ENCODE measurements at places on chromosomes 16 and 17.

- peak; percentile 66 for DNase-seq
Measured at GRCh38 chr17:74862108-74862901, 2.6 kb upstream of the GRIN2C start.

DNA sequence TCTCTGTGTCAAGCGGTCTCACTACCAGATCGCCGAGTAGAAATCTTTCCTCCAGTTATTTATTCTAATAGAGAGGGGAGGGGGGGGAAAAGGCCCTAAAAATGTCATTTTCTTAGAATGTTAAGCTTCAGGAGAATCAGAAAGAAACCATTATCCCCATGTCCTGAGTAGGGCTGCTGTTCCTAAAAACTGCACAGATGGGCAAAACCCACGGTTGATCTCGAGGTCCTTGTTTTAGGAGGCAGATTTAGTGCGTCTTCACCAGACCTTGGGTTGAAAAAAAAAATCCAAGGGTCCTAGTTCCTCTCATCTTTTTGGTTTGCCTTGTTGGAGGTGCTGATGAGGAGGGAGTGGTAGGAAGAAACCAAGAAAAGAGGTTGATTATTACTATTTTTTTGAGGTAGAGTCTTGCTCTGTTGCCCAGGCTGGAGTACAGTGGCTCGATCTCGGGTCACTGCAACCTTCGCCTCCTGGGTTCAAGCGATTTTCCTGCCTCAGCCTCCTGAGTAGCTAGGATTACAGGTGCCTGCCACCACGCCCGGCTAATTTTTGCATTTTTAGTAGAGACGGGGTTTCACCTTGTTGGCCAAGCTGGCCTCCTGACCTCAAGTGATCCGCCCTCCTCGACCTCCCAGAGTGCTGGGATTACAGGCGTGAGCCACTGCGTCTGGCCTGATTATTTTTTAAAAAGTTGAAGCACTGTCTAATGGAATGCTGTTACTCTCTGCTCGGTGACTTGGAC lies 1.4 kb downstream of the CBFB start:
- no peak for DNase-seq

DNA sequence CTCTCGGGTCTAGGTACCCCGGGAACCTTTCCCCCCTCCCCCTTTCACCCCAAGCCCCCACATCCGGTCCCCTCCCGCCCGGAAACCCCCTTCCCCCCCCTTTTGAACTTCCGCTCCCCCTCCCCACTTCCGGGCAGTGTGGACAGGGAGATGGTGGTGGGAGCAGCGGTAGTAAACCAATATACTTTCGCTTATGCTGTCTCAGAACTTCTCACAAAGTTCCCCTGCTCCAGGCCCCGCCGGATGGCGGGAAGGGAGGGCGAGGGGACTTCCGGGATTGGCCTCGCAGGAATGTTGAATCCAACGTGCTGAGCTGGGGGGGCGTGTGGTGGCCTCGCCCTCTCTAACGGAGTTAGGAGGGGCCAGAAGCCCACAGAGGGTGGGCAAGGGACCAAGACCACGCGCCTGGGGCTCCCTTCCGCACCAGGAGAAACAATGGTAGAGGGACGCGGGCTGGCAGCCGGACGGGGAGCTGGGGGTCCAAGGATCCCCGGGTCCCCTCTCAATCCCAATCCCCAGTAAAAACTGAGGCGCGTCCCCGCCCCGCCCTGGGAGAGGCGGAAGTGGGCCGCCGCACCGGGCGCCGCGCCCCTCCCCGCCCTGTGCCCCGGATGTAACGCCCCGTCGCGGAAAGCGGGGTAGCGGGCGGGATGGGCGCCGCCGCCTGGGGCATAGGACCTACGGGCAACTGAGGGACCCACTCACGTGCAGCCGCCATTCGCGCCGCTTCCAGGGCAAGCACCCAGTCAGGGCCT lies 742 bp downstream of the PFN1 start:
- DNase-seq: peak; percentile 48

DNA sequence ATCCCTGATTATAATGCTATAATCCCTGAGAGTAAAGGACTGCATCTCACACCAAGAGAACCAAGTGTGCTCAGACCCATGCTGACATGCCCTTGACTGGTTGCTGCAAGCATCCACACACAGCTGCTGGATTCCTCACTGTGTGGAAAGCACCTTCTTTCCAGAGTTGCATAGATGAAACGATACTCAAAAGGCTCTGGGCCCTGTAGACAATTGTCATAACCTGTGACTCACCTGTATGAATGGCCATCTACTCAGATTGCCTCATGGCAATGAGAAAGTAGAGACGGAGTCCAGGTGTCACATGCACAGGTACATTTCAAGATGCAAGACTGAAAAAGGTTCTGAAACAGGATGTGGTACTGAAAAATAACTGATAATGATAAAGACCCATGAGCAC lies 58.1 kb downstream of the MPHOSPH6 start:
- DNase-seq: no peak

DNA sequence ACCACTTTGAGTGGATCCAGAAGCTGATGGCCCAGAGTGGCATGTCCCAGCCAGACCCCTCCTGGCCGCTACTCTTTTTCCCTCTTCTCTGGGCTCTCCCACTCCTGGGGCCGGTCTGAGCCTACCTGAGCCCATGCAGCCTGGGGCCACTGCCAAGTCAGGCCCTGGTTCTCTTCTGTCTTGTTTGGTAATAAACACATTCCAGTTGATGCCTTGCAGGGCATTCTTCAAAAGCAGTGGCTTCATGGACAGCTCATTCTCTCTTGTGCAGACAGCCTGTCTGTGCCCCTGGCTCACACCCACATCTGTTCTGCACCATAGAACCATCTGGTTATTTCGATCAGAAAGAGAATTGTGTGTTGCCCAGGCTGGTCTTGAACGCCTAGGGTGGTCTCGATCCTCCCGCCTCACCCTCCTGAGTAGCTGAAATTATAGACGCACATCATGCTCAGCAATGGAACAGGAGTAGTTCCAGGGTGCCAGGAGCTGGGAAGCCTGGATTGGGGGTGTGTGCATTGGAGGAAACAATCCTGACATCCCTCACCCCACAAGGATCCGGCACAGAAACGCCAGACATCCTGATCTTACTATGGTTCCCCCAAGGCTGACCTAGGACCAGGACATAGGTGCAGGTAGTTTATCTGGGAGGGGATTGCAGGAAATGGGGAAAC lies 4.6 kb downstream of the PRSS21 start:
- DNase-seq: no peak

DNA sequence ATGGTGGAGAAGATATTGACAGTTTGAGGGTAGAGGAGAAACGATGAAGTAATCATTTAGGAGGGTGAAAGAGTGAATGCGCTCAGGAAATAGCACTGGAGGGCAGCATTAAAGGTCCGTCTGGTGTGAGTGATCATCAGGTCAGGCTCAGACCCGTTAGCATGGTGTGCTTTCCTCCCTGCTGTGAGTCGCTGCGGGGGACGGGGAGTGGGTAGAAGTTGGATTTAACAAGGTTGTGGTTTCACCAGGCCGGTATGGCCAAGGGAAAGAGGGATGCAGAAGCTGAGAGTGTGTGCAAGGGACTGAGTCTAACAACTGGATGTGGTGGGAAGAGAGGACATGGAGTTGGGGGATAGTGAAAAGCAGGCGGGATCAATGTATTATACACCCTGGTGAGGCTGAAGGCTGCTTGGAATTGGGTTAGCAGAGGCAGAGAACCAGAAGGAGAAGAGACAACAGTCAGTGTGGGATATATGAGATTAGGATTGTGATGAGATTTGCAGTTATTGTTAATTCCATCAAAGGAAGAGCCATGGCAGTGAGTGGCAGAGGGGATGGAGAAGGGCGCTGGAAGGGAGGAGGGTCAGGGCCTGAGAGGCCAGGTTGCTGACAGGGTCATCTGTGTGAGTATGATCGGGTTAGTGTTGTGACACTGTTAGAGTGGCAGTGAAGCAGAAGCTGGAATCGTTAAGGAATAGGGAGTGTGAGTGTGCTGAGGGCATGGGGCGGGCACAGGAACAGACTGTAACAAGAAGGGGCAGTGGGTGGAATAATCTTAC lies 59.0 kb upstream of the TBX2 start:
- no peak for DNase-seq

- DNase-seq: no peak
Measured at GRCh38 chr17:7328840-7329373, at the start of gene NEURL4. TSS of gene NEURL4 (minus strand) at chr17:7329335. CDS start at chr17:7329312, 23 bp downstream.

GRCh38 chr17:48107137-48108055 lies at the start of gene SNX11:
TSS of gene SNX11 (plus strand) at chr17:48107766. CDS start at chr17:48112044, 4,278 bp downstream.
- peak; percentile 90 for DNase-seq

GRCh38 chr16:23119570-23119969 lies 29.7 kb downstream of the USP31 start:
- DNase-seq: no peak

GRCh38 chr17:38958326-38958725 lies 8.9 kb downstream of the FBXO47 start:
- DNase-seq: no peak

DNA sequence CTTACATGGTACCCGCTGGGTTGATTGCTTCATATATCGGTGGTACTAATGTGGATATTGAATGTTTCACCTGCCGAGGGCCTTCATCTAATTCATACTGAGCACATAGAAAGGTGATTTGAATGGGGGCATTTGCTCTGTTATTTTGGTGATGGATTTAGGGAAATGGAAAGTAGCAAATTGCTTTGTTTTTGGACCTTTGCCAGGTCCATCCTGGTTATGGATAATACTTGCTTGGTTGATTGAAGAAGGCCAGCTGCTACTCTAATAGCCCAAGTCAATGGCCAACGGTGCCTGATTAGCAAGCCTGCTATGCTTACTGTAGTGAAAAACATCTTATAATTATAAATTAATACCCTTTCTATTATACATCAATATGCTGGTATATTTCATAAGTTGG lies 253.6 kb downstream of the CDH13 start:
- peak; percentile 62 for DNase-seq

DNA sequence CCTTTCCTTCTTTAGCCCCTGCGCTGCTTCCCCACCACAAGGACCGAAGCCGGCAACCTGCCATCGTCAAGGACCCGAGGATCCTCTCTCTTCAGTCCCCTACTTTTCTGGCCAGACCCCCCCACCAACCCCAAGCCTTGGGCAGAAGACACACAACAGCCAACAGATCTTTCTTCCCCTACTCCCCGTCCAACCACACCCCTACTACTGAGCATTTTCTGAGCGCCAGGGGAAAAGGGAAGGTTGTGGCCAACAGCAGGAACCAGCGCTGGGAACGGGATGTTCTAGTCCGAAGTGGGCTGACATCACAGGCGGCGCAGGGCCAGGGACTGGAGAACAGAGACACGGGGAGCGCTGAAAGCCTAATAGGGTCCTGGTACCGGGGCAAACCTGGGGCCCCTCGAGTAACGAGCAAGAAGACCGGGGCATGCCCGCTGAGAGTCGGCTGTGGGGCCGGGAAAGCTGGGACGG lies 528 bp downstream of the PER1 start:
- peak; percentile 23 for DNase-seq

GRCh38 chr17:42111871-42112551 lies 503 bp downstream of the DHX58 start:
- no peak for DNase-seq

GRCh38 chr17:12709063-12709462 lies 43.4 kb downstream of the MYOCD start:
- DNase-seq: no peak

GRCh38 chr16:24198807-24199533 lies 57.2 kb upstream of the CACNG3 start:
- DNase-seq: no peak

GRCh38 chr17:20071824-20072691 lies 62.9 kb downstream of the SPECC1 start:
- no peak for DNase-seq

GRCh38 chr17:17515934-17516930 lies 20.0 kb upstream of the RASD1 start:
- DNase-seq: no peak

GRCh38 chr17:9004132-9004960 lies 17.0 kb upstream of the NTN1 start:
- no peak for DNase-seq

DNA sequence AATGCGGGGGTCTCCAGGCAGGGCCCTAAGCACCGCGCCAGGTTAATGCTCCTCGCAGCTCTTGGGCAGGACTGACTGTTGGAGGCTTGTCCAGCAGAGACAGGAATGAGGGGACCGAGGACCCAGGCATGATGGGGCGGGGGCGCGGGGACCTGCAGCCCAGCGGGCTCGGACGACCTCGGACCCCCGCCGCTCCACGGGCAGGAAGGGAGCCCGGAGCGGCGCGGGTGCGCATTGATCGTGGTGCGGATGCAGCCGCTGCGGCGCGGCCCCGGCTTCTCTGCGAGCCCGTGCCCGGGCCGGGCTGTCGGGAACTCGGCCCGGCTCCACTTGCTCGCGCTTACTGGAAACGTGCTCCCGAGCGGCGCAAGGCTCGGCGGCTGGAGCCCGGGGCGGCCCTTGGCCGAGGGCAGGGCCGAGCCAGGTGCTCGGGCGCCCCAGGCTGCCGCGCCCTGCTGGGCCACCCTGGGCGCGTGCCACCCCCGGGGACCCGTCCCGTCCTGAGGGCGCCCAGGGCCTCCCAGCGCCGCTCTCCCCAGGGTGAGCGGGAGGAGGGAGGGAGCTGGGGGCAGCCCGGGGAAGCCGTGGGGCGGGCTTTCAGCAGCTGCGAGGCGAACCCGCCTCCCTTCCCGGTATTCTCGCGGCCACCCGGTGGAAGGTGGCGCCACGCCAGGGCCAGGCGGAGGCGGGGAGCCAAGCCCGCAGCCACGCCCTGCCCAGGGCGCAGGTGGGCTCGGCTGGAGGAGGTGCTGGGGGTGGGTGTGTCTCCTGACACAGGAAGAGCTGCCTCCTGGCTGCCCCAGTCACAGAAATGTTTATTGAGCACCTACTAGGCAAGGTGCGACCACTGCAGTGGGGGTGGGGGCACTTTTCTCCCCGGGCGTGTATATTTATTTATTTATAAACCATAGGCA lies 45.9 kb downstream of the SOCS3 start:
- DNase-seq: peak; percentile 36

DNA sequence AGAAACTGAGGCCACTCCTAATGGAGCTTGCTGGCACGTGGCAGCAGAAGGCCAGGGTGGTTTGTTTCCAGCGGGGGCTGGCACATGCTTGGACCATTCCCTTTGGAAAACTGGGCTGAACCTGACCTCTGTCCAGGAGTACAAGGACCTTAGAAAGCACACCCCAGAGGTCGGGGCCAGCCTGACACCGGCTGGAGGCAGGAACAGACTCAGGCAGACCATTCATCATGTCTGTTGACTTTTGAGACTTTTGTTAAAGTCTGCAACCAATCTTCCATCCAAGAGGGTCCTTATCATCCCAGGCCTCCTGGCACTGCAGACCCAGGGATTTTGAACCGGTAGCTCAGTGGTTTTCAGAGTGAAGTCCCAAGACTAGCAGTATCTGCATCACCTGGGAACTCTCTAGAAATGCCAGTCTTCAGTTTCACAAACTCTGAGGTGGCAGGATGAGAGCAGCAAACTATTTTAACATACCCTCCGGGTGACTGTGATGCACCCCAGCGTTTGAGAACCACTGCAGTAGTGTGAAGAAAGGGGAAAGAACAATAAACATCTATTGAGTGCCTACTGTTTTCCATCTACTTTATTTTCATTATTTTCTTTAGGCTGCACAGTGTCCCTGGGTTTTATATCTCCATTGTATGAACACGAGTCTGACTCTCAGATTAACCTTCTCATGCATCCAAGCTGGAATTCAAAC lies 145.3 kb upstream of the PLCG2 start:
- DNase-seq: no peak

DNA sequence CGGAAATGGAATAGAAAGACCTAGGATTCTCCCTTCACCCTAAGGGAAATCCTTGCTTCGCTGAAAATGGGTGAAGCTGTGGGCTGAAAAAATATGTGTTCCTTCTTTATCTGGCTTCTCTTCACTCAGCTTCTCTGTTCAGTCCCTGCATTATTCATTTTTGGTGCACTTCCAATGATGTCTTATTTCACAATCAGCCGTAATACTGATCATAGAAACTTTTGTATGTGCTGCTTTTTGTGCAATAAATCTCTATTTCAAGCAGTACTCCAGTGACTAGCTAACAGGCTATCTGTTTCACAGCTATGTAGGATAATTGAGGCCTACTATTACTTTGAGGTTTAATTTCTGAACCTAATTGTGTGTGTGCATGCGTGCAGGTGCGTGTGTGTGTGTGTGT lies 144.6 kb downstream of the FOXL1 start:
- no peak for DNase-seq

Data from NCI-H1105 (cell line).